ENCODE measurements at places on chromosomes 1 and 21.

GRCh38 chr1:31866450-31867032 is 50.7 kb upstream of the SPOCD1 start:
- no peak for DNase-seq

GRCh38 chr21:34027721-34028461 is 45.5 kb upstream of the MRPS6 start:
- DNase-seq = no peak

DNA sequence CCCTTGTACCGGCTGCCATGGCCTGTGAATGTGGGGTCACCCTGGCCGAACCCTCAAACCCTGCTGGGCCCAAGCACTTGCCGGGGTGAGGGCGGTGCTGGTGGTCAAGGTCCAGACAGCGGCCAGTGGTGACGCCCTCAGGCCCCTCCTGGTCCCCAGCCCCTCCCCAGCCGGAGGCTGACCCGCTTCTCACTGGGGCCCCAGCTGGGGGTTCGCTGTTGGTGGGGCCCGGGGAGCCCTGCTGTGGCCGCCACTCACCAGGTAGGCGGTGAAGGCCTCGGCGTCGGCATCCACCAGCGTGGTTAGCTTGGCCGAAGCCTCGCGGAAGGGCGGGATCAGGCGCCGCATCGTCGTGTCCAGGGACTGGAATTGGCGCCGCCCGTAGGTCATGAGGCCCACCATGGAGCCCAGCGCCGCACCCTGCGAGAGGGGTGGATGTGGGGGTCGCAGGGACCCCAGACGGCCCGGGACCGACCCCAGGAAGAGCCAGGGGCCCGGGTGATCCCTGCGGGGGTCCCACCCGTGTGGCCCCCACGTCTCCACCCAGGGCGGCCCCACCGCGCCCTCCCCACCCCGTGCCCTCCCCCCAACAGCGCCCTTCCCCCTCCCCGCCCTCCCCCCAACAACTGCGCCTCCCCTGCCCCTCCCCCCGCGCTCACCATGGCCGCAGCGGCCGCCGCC is 10.1 kb downstream of the FTCD start:
- peak; percentile 60 for DNase-seq

DNA sequence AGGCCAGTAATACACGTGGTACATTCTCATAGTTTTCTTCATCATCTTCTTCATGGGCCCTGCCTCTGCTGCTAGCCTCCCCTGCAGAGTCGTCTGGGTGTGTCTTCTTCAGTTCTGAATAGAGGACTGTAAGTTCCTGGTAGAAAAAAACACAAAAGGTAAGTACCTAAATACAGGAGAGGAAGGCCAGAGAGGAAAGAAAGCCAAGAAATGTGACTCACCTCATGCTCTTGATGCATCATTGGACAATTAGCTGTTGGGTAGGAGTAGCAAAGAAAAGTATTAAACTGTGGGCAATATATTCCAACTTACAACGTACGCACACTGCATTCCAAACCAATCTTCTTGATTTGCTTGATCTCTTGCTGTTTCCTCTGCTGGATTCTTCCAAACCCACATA is 21.8 kb downstream of the FCRL3 start:
- no peak for DNase-seq

DNA sequence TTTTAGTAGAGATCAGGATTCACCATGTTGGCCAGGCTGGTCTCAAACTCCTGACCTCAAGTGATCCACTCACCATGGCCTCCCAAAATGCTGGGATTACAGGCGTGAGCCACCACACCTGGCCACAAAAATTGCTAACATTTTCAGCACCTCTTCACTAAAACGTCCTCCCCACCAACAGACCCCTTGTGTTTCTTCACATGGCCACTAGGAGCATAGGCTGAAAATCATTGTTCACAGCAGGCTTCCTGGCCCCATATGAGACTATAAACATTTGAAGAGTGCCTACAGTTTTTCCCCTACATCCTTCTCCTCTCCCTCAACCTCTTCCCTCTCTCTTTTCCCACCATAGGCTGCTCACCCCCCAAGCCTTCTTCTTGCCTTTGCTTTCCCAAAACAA is 28.0 kb upstream of the SFPQ start:
- no peak for DNase-seq

DNA sequence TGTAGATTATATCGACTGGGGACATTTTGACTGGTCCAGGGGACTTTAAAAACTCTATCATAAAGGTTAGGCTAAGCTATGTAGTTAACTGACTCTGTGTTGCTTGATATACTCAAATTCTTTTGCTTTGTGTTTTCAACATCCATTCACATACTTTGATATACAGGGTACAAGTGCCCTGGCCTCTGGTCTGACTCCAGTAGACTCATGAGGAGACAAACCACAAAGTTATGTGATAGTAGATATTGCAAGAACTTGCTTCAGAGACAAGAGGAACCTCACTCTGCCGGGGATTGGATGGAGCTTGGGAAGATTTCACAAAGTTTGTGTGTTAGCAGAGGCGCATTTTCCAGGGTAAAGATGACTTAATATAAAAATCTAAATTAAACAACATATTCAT is 1.3 kb downstream of the GORAB start:
- DNase-seq = no peak

- DNase-seq = peak; percentile 69
Measured at GRCh38 chr1:23343221-23344110, 618 bp downstream of the HNRNPR start.

GRCh38 chr1:32063261-32063681 is 9.5 kb upstream of the TMEM39B start:
- no peak for DNase-seq

DNA sequence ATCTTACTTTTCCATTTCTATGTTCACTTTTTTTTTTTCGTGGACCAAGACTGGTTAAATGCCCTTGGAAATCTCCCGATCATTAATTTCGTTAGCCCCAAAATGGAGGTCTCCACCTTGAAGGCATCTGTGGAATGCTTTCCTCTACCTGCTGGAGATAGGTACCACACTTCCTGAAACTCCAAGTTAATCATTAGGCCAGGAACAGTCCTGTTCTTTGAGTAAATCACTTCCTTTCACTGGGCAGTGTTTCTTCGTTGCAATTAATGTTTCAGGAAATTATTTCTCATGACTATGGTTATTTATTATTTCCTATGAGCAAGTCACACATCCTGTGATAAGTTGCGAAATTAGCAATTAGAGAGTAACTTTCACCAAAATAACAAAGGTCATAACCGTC is 225.2 kb upstream of the LYPLAL1 start:
- no peak for DNase-seq

DNA sequence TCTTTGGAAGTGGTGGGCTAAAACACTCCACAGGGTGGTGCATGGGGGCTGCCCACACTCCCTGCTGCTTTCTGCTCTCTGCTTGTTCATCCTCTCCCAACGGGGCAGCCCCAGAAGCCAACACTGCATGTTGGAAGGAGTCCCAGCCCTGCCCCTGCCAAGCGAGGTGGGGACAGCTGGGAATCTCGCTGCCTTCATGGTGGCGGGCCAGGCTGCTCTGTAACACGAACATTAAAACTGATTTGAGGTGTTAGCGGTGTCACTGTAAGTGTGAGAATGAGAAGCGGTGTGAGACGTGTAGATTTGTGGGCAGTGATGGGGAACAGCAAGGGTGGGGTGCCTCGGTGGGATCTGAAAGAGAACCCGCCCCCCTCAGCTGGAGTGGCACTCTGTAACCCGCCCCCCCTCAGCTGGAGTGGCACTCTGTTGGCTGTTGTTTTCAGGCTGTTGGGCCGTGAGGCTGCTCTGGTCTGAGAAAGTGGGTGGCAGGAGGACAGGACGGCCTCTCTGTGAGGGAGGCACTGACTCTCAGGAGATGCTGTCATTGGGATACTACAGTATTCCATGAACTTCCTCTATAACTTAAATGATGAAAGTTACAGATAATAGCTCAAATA is 80.9 kb downstream of the PCBP3 start:
- DNase-seq = no peak

DNA sequence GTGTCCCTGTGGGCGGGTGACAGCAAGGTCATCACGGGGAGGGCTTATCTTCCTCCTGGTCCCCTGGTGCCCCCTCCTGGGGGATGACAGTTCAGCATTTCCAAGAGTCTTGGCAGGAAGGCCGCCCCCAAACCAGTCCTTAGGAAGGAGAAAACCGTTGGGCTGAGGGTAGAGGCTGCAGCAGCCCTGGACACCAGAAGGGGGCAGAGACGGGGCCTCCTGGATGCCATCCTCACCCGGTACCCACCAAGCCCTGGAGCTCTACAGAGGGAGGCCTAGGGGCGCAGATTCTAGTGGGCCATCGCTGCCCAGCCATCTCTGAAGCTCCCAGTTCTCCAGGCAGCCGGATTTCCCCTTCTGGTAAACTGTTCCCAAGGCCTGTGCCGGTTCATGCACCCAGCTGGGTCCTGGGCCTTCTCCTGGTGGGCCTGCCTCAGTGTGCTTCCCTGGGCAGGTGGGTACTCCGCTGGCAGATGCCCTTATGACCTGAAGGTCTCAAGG is 14.8 kb upstream of the ZNF669 start:
- no peak for DNase-seq

GRCh38 chr1:53294567-53294966 is 33.3 kb downstream of the LRP8 start:
- DNase-seq = no peak

GRCh38 chr1:89986020-89986419 is 8.9 kb upstream of the ZNF326 start:
- no peak for DNase-seq

GRCh38 chr1:83760226-83761021 is 238.5 kb downstream of the TTLL7 start:
- no peak for DNase-seq

DNA sequence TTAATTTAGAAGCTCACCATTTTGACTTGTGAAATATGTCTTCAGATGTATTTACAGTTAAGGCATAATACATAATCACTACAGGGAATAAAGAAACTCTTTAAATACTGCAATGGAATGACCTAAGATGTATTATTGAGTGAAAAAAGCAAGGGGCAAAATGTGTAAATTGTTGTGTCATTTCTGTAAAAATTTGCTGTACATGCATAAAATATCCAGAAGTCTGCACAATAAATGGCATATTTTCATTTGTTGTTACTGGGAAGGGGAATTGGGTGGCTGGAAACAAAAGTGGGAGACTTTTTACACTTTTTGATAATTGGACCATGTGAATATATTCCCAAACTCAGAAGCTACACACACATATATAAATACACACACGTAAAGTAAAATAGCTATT is 17.1 kb downstream of the LRIG2 start:
- no peak for DNase-seq

DNA sequence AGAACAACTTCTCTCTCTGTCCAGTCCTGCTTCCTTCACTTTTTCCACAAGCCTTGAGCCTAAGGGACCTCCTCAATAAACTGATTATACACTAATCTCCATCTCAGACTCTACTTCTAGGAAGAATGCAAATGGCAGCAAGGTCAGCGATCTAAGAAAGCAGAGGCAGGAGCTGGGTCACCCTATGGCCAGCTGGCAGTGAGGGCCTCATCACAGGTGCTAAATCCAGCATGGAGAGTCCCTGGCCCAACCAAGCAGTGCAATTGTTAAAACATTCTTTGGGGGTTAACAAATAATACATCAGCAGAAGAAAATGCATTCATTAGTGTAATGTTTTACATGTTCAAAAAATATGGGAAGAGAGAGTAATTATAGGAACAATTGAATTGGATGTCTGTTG is 416.0 kb downstream of the SIPA1L2 start:
- DNase-seq = no peak

- DNase-seq = no peak
Measured at GRCh38 chr1:147837964-147838292, 64.7 kb upstream of the GJA8 start.

GRCh38 chr21:45113543-45113942 is 39.2 kb downstream of the ADARB1 start:
- DNase-seq = no peak

GRCh38 chr1:59046730-59047157 is 250.2 kb upstream of the FGGY start:
- no peak for DNase-seq

DNA sequence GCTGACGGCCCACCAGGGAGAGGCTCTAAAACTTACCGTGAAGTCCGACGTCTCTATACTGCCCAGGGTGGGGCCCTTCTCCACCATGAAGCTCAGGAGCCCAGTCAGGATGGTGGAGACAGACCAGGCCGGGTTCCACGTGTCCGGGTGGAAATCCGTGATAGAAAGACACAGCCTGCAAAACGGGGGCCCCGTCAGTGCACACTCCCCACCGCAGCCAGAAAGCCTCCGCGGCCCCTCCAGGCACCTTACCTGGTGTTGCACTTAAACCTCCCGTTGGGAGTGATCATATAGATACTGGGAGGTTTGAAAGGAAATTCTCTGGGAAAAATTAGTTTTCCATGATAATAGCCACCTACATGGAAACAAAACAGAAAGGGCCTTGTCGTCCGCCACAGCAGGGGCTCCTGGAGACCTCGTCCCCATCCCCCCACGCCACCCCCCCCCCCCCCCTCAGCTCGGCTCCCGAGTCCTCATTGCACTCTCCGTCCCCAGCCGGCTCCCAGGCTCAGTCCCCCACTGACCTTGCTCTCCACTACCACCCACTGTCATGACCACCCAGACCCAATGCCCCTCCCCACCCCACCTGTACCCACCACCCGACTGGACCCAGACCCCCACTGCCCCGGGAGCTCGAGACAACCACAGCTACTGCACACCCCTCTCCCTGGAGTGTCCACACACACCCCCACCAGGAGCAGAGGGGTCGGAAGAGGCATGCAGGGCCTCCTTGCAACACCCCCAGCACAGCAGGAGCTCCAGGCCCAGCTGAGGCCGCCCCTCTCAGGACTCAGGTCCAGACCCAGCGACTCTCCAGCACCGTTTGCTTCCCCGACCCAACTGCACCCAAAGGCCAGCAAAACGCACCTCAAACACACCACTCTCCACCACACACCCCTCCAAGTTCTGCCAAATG is 10.7 kb upstream of the C1QTNF12 start:
- no peak for DNase-seq

GRCh38 chr1:248730507-248731335 is 24.8 kb downstream of the LYPD8 start:
- no peak for DNase-seq

DNA sequence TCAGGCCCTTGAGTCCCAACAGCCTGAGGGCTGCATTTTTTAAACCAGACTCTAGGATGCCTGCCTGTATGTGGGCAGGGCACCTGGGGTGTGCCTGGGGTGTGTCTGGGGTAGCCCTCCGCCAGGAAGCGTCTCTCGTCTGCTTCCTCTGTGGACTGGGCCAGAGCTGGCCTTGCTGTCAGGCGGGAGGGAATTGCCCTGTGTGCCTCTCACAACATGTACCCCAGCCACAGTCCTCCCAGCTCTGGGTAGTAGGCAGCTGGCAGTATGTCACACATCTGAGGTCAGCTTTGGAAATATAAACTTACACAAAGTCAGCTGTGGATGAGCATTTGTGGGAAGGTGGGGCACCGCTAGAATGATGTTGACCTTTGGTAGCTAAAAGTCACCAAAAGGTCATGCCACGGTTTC is 13.0 kb downstream of the TRAF5 start:
- no peak for DNase-seq

- DNase-seq = no peak
Measured at GRCh38 chr1:184428604-184429003, 41.8 kb downstream of the C1orf21 start.

GRCh38 chr21:17002594-17003257 is 510.1 kb upstream of the CXADR start:
- no peak for DNase-seq

GRCh38 chr1:43968348-43968948 is 1.4 kb upstream of the DPH2 start:
- DNase-seq = no peak

GRCh38 chr1:91572044-91572443 is 71.4 kb downstream of the CDC7 start:
- peak; percentile 60 for DNase-seq
